ENCODE measurements at places on chromosomes 7 and 10.
A peak's percentile ranks its signal among the peaks of the same experiment; 100 is the strongest.

GRCh38 chr10:75230600-75231038 lies 5.1 kb downstream of the COMTD1 start:
- peak; percentile 85 for DNase-seq

DNA sequence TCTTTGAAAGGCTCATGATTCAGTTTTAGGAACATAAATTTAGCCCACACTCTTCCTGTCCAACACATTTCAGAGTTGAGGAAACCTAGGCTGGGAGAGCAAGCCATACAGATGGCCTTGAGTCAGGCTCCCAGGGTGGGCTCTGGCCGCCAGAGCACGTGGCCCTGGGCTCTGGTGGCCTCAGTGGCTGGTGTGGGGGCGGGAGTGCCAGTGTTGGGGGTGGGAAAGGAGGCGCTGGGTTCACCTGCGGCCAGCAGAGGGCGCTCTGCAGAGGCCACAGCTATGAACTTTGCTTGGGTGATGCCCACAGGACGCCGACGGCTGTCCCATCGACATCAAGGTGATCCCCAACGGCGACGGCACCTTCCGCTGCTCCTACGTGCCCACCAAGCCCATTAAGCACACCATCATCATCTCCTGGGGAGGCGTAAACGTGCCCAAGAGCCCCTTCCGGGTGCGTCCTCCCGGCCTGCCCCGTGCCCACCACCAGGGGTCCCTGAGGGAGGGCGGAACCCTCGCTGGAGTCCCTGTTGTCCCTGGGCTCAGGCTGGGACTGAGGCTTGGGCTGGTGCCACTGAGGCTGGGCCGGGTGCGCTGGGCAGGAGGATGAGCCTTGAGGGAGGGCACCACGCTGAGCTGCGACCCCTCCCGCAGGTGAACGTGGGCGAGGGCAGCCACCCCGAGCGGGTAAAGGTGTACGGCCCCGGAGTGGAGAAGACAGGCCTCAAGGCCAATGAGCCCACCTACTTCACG lies 11.9 kb downstream of the FLNC start:
- DNase-seq = no peak

GRCh38 chr10:68222391-68222790 lies 9.5 kb downstream of the ATOH7 start:
- no peak for DNase-seq

GRCh38 chr10:47121336-47121735 lies 178.7 kb upstream of the GDF10 start:
- no peak for DNase-seq

GRCh38 chr7:27737616-27738015 lies 2.3 kb upstream of the TAX1BP1 start:
- DNase-seq = peak; percentile 16

GRCh38 chr7:36312064-36312914 lies 77.4 kb upstream of the ANLN start:
- peak; percentile 53 for DNase-seq

GRCh38 chr10:114332301-114333192 lies 71.8 kb downstream of the AFAP1L2 start:
- no peak for DNase-seq

DNA sequence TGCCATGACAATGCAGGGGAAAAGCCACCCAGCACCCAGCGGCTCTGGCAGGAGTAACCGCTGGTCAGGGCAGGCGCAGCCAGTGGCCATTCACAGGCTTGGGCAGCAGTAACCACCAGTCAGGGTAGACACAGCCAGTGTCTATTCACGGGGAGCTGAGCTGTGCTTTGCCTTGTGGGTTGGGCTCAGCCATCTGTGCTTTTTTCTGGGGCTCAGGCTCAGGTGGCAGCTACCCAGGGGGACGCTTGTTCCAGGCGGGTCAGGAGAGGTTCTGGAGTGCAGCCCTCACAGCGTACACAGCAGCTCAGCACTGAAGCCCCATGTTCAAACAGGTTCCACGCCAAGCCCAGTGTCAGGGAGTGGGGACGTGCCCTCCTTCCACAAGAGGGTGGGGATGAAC lies 28.5 kb downstream of the FOXL3 start:
- no peak for DNase-seq

- DNase-seq = no peak
Observed at GRCh38 chr7:27185013-27185853, at the start of gene HOXA11. TSS of gene HOXA11 (minus strand) at chr7:27185232. CDS start at chr7:27185144, 88 bp downstream.

GRCh38 chr10:18005445-18005780 lies 53.7 kb downstream of the SLC39A12 start:
- no peak for DNase-seq

- no peak for DNase-seq
Observed at GRCh38 chr10:19979628-19980027, 163.4 kb downstream of the PLXDC2 start.

GRCh38 chr7:45601816-45602540 lies 27.8 kb downstream of the ADCY1 start:
- no peak for DNase-seq

GRCh38 chr7:78530351-78530750 lies 731.8 kb downstream of the PHTF2 start:
- no peak for DNase-seq

- no peak for DNase-seq
Observed at GRCh38 chr10:10515479-10516204, 502.0 kb upstream of the CELF2 start.

- DNase-seq = no peak
Observed at GRCh38 chr10:49534670-49535381, 4.1 kb downstream of the ERCC6 start.

DNA sequence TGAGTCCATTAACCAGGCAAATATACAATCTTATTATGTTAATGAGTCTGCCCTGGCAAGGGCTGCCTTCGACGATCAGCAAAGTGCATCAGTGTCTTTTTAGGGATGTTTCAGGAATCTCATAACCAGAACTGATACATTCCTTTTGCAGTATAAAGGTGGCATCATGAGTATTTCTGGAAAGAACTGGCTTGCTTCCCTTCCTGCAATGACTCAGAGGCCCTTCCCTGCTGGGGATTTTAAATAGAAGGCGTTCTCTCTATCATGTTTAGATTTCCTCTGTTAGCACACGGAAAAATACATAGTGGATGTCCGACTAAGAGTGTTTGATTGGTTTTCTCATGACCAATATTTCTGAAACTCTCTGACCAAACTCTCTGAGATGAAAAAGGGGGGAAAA lies 1.8 kb downstream of the NPS start:
- no peak for DNase-seq

GRCh38 chr7:25385506-25386136 lies 157.3 kb upstream of the NPVF start:
- DNase-seq = no peak

DNA sequence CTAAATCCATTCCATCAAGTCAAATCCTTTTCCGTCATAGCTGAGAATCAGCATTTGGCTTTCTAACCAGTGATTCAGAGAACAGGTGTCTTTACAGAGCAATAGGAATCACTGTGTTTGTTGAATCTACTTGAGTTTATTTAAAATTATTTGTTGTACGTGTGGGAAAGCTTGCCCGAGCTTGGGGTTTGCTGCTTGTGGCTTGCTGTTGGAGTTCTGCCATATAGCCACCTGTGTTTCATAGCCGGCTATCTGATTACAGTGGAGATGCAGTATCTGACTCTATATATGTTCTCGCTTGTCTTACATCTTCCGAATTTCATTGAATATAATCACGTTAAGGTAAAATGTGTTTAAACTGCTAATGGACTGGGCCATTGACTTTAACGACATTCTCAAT lies 274.3 kb upstream of the MKI67 start:
- DNase-seq = no peak

DNA sequence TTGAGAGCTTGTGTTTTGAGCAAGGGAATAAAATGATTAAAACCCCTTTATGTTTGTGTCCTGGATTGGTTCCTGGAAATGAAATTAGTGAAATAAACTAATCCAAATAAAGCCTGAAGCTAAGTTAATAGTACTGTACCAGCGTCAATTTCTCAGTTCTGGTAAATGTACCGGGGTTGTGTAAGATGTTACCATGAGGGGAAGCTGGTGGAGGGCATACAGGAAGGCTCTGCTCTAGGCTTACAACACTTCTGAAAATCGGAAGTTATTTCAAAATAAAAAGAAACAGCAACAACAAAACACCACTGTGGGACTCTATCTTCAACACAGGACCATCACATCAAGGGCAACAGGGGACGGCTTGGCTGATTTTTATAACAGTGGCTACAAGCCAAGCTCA lies 257.0 kb downstream of the CREB5 start:
- DNase-seq = no peak

GRCh38 chr7:43211693-43212092 lies 99.2 kb downstream of the HECW1 start:
- no peak for DNase-seq

DNA sequence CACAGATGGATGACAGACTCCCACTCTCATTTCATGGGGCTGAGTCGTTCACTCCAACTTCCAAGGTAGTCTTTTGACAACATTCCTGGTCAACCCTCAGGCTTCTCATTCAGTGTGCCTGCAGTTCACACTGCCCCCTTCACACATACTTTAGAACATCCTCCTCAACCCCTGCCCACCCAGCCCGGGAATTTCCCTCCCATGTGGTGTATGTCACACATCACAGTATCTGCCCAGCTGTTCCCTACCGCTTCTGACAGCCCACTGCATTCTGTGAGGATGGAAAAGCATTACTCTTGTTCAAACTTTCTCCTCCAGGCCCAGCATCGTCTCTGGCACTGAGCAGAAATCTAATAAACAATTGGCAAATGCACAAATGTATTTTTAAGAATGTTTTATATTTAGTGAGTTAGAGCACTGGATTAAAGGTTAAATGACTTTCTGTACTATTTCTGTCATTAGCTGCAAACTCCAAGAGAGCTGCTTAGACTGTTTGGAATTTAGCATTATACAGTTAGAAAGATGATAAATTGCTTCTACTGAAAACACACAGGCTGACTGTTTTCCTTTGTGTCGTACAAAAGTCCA lies 110.4 kb downstream of the SFMBT2 start:
- DNase-seq = no peak

GRCh38 chr7:131655447-131655846 lies 99.0 kb upstream of the PODXL start:
- no peak for DNase-seq

GRCh38 chr10:131997366-131998049 lies 15.8 kb upstream of the BNIP3 start:
- DNase-seq = peak; percentile 75

GRCh38 chr10:76282061-76283025 lies 850.9 kb downstream of the LRMDA start:
- peak; percentile 53 for DNase-seq

DNA sequence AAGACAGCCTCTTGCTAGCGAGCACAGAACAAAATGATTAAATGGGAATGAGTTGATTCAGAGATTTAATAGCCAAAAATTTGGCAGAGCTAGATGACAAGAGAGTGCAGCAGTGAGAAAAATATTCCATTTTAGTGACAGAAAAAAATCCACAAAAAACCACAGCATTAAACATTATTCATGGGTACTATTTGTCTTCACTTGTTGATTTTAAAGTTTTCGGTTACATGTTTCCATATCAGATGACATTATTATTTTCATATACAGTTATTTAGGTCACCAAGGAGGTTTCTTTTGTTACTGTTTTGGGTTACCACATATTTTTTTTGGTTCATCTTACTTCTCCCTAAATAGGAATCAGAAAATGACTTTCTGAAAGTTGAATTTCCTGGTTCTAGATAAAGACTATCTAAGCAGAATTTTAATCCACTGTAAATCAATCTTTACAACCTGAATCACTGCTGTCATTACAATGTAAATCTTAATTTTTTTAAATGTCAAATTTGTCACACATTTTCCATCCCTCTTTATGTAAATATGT lies 87.9 kb downstream of the SVIL start:
- DNase-seq = no peak

DNA sequence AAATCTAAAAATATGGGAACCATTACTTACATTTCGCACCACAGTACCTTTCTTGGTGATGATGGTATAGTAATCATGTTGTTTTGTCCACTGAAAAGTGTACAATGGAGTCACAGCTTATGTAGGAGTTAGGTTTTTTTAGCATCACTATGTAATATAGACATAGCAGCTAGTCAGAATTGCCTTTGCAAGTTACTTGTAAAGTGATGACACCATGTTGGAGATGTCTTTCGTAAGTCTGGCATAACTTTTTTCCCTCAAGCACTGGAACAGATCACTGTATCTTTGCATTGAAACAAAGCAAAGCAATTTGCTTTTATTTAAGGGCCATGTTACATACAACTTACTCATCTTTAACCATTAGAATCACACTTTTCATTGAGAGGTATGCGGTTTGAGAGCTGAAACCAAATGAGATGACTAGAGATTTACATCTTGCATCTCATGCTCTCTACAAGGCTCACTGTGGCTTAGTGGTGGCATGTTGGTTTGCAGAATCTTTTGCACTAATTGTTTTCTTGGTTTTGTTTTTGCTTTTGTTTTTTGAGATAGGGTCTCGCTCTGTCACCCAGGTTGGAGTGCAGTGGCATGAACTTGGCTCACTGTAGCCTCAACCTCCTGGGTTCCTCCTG lies 18.3 kb downstream of the UBN2 start:
- no peak for DNase-seq

DNA sequence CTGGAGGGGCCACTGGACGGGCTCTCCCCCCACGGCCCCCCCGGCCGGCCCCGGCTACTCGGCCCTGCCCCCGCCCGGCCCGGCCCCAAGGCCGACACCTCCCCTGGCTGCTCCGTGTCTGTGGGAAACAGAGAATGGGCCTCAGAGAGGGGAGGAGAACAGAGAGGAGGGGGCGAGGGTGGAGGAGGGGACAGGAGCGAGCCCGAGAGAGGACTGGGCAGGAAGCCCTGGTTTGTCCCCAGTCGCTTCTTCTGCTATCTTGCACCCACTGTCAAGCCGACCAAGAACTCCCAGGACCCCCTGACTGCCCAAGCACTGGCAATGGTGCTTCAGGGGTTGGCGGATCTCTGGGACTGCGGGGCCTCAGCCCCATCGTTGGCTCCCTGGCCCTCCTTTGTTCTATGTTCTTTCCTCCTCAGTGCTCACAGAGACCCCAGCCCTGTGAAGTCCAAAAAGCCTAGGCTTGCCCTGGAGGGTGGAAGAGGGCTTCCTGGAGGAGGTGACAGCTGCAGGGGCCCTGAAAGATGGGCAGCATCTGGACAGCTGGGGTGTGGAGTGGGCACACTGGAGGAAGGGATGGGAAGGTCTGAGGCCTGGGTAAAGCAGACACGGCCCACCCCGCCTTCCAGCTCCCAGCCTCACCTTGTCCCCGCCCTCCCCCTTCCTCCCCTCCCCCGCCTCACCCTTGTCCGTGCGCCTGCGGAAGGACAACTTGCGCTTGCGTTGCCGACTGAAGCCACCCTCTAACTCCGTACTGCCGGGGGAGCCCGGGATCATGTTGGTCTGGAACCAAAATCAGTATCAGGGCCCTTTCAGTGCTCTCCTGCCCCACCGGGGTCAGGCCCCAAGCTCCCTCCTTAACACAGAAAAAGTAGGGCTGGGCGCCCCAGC lies 30.1 kb downstream of the KCNH2 start:
- DNase-seq = no peak

- no peak for DNase-seq
Observed at GRCh38 chr7:36192053-36192824, 39.2 kb downstream of the EEPD1 start.

DNA sequence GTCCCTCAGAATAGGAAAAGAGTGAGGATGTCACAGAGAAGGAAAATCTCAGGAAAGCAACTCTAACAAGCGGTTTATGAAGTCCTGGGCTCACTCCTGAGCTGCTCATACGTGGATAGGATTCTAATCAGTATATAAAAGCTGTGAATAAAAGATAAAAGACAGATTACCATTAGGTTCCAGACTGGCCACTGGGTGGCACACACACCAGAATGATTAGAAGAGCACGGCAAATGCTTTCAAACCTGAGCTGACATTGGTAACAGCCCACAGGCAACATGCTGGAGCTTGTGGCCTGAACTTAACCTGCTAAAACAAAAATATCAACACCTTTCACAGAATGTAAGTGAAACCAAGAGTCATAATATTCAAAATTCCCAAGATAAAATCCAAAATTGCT lies 370.8 kb downstream of the GRID1 start:
- no peak for DNase-seq

All from large intestine (tissue), 12 donors.